ENCODE measurements at places on chromosomes 6 and 20. TPM values are rescaled to one million over a fixed set of nuclear protein-coding genes. Genes with fewer than 3 reads are reported as not detected.

Gene GFOD1
- 0.62 TPM for total RNA-seq

- no peaks in the 10 kb centered on the region for H3K4me1 ChIP-seq
- H3K36me3 ChIP-seq: no peaks in the 10 kb centered on the region
- no peak for DNase-seq
- H3K4me3 ChIP-seq: no peak overlapping the region
- H3K27me3 ChIP-seq: no peaks in the 10 kb centered on the region
Measured at GRCh38 chr6:133632906-133633305, 256.0 kb upstream of the TCF21 start.

DNA sequence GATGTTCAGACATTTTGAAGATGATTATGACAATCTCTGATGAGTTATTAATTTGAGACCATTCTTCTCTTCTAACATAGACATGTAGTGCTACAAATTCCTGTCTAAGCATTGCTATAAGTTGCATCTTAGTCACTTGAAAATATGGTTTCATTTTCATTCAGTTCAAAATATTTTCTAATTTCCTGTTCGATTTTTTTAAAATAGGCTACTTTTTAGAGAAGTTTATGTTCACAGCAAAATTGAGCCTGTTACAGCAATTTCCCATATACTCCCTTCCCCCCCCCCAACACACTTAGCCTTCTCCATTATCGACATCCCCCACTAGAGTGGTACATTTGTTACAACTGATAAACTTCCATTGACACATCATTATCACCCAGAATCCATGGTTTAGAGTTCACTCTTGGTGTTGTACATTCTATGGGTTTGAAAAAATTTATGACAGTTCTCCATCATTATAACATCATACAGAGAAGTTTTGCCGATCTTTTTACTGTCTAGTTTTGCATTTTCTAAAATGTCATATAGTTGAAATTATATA is 31.2 kb downstream of the PLAGL1 start:
- no peaks in the 10 kb centered on the region for H3K4me1 ChIP-seq
- no peaks in the 10 kb centered on the region for H3K36me3 ChIP-seq
- no peak overlapping the region for H3K27ac ChIP-seq
- no peaks in the 10 kb centered on the region for H3K27me3 ChIP-seq

GRCh38 chr6:96104910-96105309 is 89.1 kb downstream of the FUT9 start:
- H3K27me3 ChIP-seq: no peaks in the 10 kb centered on the region
- H3K4me3 ChIP-seq: no peak overlapping the region
- H3K36me3 ChIP-seq: no peaks in the 10 kb centered on the region
- no peak for DNase-seq

GRCh38 chr6:11769811-11770545 is 8.6 kb downstream of the ADTRP start:
- no peaks in the 10 kb centered on the region for H3K27me3 ChIP-seq
- H3K4me1 ChIP-seq: no peaks in the 10 kb centered on the region
- DNase-seq: no peak
- no peak overlapping the region for H3K4me3 ChIP-seq
- H3K27ac ChIP-seq: no peak overlapping the region
- H3K36me3 ChIP-seq: no peaks in the 10 kb centered on the region

Gene ACSS1
- total RNA-seq: 32.2 TPM

- peaks cover 10% of the 10 kb centered on the region for H3K4me1 ChIP-seq
- no peak for DNase-seq
- no peaks in the 10 kb centered on the region for H3K27me3 ChIP-seq
- H3K27ac ChIP-seq: no peak overlapping the region
- H3K36me3 ChIP-seq: no peaks in the 10 kb centered on the region
Measured at GRCh38 chr20:48621376-48622078, 206.3 kb downstream of the PREX1 start.

- no peak overlapping the region for H3K4me3 ChIP-seq
- DNase-seq: no peak
- no peaks in the 10 kb centered on the region for H3K36me3 ChIP-seq
- H3K27me3 ChIP-seq: no peaks in the 10 kb centered on the region
- H3K27ac ChIP-seq: no peak overlapping the region
Measured at GRCh38 chr20:58092871-58093270, 135.6 kb downstream of the ANKRD60 start.

Gene BTN1A1
- total RNA-seq: 0.10 TPM

Gene GLP1R
- total RNA-seq: not detected

- no peak overlapping the region for H3K4me3 ChIP-seq
- H3K36me3 ChIP-seq: peaks cover 12% of the 10 kb centered on the region
- H3K4me1 ChIP-seq: peaks cover 49% of the 10 kb centered on the region
- no peaks in the 10 kb centered on the region for H3K27me3 ChIP-seq
- peak overlapping the region; percentile 21 for H3K27ac ChIP-seq
- no peak for DNase-seq
Measured at GRCh38 chr20:34524426-34524825, 8.2 kb downstream of the DYNLRB1 start.

Data from Panc1 (cell line).